ENCODE measurements at places on chromosomes 16 and 17.
A peak's percentile ranks its signal among the peaks of the same experiment; 100 is the strongest.

- no peak for DNase-seq
These were observed 60.9 kb upstream of the FAM20A start for GRCh38 chr17:68662037-68662432.

GRCh38 chr17:8005357-8005756 lies 2.9 kb downstream of the GUCY2D start:
- DNase-seq, result no peak

DNA sequence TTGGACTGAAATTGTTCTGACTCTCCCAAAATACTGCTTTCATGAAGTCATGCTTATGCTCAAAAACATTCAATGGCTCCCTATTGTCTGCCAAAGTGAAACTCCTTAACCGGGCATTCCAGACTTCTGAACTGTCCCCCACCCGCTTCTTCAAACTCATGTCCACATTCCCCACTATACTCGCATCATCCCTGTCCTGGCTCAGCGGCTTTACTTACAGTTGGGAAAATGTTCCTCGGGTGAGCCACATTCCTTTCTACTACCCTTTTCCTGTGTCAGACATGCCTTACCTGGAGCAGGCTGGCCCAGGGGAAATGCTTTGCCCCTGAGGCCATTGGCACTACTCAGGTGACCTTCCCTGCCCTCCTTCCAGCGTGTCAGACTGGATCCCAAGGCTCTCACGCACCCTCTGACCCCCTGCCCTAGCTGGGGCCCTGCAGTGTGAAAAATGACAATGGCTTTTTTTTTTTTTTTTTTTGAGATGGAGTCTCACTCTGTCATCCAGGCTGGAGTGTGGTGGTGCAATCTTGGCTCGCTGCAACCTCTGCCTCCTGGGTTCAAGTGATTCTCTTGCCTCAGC lies 5.3 kb downstream of the CYGB start:
- DNase-seq, result no peak

- peak; percentile 78 for DNase-seq
These were observed 1.6 kb upstream of the DUSP14 start for GRCh38 chr17:37488009-37488604.

DNA sequence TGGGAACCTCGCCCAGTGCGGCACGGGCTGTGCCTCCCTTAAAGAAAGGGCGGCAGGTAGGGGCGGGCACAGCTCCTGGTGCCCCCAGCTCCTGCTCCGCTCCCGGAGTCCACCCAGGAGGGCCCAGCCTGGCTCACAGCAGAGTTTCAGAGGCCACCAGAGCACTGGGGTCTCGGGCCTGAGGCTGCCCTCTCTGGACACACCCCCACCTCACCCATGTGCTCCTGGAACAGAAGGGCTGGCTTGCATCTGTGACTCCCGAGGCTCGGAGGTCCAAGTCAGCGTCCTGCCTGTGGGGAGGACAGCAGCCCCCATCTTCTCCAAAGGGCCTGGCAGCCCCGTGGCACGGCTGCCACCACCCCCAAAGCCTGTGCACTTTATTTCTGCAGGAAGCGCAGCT lies 62.7 kb downstream of the RBFOX3 start:
- no peak for DNase-seq

GRCh38 chr16:50699326-50700159 lies 6.1 kb downstream of the NOD2 start:
- DNase-seq, result no peak

GRCh38 chr17:16044487-16044886 lies 44.9 kb downstream of the TTC19 start:
- DNase-seq, result peak; percentile 94

DNA sequence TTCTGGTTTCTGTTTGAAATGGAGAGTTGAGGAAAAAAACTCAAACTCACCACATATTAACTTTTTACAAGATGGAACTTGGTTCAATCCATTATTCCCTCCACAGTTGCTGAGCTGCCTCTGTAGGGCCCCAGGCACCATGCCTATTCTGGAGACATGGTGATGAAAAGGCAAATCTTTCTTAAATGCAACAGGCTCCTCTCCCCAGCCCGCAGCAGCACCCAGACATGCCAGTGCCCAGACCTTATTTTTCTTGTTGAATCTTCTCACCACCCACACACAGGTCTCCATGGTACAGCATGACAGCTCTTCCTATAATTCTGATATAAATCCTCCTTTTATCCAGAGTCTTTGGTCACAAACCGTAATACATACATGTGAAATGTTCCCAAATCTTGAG lies 7.6 kb downstream of the CYTH1 start:
- DNase-seq, result no peak

- DNase-seq, result no peak
These were observed 11.3 kb upstream of the DCAF7 start for GRCh38 chr17:63538693-63539595.

Data from SHP77 (cell line).